ENCODE measurements at places on chromosomes 3 and 15.

GRCh38 chr3:49121132-49121736, 611 bp upstream of the USP19 start:
- no peak for DNase-seq

- DNase-seq, result no peak
Measured at GRCh38 chr15:67305506-67305905, 50.9 kb downstream of the IQCH start.

- no peak for DNase-seq
Measured at GRCh38 chr15:36831125-36831903, 251.9 kb downstream of the CDIN1 start.

GRCh38 chr15:61130950-61131942, 97.9 kb downstream of the RORA start:
- DNase-seq, result no peak

DNA sequence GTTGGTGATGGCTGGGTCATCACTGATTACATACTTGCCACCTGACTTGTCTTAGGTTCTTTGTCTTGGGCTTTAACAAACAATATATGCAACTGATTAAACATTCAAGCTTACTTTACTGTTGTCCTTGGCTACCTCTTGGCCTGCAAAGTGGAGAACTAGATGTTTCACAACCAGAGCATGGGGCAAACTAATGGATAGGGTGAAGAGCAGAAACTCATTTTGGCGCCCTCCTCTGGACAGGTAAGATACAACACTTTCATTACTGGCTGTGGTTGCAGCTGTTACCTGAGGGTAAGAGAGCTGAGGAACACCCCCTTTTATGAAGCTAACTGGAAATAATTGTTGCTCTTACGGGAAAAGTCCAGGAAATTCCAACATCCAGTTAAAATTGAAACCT, 262.1 kb downstream of the NAALADL2 start:
- no peak for DNase-seq

- no peak for DNase-seq
Measured at GRCh38 chr3:141328286-141329166, 39.8 kb upstream of the ZBTB38 start.

GRCh38 chr3:16127249-16127648, 47.2 kb upstream of the GALNT15 start:
- no peak for DNase-seq

GRCh38 chr15:31338879-31339557, 12.4 kb downstream of the KLF13 start:
- no peak for DNase-seq

DNA sequence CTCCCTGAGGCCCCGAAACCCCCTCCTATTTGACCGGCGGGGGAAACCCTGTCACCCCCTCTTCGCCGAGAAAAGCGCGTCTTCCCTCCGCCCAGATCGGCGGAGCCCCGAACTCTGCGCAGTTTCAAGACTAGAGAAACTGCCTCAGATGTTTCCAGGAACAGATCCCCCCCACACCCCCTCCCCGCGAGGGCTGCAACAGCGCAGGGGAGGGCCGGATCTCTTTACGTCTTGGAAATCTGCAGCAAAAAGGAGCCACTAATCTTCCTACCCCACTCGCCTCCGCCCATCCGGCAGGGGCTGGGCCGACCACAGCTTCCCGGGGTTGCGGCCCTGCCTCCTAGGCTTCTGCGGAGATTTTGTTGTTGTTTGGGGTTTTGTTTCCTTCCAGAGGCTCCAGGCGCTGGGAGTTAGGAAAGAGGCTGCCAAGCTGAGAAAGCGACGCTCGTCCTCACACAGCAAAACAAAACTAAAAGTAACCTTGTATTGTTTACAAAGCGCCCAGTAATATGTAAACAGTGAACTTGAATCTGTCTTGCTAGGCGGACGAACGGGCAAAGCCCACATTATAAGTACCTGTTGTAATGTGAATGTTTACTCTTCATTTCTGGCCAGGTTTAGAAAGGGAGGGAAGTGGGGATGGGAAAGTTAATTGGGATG, 2.2 kb downstream of the FOXB1 start:
- no peak for DNase-seq

DNA sequence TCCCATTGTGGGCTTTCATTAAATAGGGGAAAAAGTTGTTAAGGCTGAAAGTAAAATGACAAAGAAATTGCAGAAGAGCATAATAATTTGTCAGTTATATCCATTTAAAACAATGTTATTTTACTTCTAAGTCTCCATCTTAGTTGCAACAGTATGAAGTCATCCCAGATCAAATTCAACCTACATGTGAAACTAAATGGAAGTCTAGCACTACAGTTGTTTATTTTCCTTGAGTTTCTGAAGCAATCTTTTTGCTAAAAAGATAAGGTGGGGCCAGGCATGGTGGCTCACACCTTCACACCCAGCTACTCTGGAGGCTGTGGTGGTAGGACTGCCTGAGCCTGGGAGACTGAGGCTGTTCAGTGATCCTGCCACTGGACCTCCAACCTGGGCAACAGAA, 80.2 kb downstream of the DPH6 start:
- DNase-seq, result no peak

- DNase-seq, result no peak
Measured at GRCh38 chr15:78461171-78461888, 23.3 kb downstream of the IREB2 start.

GRCh38 chr15:90836296-90836871, 32.0 kb upstream of the FURIN start:
- no peak for DNase-seq

GRCh38 chr15:60162251-60162967, 158.3 kb downstream of the FOXB1 start:
- DNase-seq, result no peak

GRCh38 chr15:91712286-91712685, 141.2 kb upstream of the SLCO3A1 start:
- no peak for DNase-seq

DNA sequence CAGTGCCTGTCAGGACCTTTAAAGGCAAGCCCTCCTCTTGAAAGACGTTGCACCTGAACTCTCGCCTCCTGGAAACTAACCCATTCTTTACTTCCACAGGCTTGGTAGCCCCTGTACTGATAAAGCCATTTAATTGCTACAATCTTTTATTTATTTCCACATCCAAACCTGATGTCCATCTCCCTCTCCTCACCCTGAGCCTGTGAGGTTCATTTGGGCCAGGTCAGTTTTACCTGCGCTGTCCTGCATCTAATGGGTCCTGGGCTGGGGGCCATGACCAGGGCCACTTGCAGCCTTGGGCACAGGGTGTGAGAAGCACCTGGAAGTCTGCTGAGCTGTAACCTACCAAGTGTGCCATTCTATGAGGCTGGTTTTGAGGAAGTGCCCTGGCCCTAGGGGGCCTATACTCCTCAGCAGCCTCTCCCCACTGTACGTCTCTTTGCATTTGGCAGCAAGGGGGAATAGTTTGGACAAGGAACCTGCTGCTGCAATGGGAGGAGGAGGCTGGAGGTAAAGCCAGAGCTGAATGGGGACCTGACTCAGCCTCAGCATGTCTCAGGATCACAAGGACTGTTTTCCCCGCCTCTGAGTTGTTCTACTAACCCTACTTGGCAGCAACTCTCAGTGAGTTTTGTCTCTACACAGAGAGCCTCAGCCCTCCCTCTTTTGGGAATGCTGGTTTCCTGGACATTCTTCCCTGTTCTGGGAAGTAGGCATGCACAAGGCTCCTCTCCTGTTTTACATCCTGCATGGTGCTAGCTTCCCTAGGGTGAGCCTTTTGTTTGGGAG, 53.8 kb downstream of the WDR76 start:
- DNase-seq, result no peak

DNA sequence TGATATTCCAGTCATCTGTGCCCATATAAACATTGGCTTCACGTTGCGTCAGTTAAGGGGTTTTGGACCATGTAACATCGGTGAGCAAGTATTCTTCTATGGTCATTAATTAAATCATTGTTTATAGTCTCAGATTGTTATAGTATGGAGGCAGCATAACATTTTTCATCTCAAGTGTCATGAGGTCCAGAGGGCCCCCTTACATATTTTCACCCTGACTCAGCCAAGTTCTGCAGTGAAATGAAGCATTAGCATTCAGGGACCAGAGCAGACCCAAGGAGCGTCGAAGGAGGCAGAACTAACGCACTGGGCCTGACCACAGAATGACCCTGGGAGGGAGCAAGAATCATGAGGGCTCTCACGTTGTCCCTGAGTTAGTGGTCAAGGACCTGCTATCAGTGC, 171.5 kb downstream of the LRTM1 start:
- DNase-seq, result no peak

GRCh38 chr15:33865416-33865815, 102.9 kb upstream of the CHRM5 start:
- DNase-seq, result no peak

- DNase-seq, result no peak
Measured at GRCh38 chr15:58574631-58575030, 142.8 kb downstream of the LIPC start.

DNA sequence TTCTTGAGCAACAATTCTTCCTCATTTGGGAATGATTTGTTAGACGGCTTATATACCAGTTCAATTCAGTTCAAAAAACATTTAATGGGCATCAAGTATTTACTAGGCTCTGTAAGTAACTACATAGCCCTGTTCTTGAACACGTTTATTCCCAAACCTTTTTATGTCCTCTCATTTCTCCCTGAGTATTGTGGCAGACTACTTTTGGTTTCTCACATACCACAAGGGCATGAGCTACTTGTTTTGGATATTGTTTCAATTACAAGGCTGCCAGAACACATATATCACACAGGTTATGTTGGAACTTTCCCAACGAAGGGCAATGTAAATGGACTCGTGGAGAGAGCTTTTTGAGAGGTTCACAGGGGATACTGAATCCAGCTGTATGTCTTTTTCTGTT, 363.8 kb upstream of the NAALADL2 start:
- no peak for DNase-seq

DNA sequence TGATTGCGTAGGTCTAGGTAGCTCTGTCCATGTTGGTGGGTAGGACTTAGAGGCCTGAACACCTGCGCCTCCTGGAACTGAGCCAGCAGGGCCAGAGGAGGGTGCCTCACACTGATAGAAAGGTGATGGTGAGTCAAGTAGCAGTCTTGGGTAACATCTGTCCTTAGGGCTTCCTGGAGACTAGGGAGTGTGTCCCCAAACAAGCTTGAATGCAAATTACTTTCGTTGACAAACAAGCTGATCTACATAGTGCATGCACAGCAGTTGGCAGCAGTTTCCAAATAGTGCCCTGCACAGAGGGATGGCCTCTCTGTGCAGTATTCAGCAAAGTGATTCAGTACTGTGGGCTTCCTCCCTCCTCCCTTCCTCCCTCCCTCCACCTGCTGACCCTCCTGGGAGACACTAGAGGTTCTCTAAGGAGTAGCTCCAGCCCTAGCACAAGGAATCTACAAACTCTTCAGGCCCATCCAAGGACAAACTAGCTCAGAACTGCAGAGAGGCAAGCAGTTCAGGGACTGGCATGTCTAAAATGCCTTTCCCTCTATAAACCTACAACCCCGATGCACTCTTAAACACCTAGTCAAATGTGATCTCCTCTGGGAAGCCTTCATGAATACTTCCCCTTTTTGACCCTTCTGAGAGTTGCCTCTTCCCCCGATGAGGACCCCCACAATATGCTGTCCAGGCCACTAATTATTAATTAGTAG, 61.0 kb downstream of the TLE3 start:
- no peak for DNase-seq

DNA sequence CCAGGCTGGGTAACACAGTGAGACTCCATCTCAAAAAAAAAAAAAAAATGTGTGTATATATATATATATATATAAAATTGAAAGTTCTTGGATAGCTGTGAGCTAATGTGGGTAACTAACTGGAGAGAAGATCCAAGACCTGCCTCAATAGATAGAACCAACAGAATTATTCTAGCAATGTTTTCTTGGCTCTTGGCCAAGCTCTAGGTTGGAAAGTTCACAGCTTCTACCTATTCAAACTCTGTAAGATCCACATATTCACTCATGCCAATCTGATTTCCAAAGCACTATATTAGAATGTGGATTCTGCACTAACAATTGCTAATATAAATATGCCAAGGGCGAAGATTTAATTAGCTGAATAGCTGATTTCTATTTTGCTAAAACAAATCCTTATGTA, 29.8 kb upstream of the CMTM6 start:
- DNase-seq, result no peak

GRCh38 chr3:64270142-64270865, 45.0 kb upstream of the PRICKLE2 start:
- no peak for DNase-seq

DNA sequence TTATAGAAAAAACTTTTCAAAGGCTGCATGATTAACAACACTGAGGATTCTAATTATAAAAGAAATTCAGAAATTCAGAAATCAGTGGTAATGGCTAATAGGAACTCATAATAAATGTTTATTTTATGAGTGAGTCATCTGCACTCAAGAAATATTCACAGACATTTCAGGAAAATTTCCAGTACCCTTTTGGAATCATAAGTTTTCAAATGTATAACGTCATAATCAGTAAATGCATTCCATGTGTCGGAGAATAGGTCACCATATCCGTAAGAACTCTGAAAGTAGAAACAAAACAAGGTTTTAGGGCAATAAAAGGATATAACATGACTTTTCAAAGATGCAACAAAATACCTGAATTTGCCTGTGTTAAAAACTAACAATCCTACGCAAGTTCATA, 24.7 kb downstream of the EOGT start:
- no peak for DNase-seq

DNA sequence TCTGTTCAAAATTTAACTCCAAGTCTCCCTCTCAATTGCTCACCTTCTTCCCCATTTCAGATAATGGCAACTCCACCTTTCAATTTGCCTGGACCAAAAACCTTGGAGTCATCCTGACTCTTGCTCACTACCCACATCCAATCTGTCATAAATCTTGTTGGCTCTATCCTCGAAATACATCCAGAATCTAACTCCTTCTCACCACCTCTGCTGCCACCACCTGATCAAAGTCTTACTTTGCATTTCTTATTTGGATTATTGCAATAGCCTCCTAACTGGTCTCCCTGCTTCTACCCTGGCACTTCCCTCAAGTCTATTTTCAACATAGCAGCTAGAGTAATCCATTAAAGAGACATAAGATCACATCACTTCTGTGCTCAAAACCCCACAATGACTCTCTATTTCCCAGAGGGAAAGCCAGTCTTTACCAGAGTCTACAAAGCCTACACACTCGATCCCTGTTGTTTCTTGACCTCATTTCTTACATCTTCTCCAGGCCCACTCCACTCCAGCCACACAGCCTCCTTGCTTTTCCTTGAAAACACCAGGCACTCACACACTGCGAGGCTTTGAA, 86.6 kb downstream of the GPR156 start:
- DNase-seq, result no peak

DNA sequence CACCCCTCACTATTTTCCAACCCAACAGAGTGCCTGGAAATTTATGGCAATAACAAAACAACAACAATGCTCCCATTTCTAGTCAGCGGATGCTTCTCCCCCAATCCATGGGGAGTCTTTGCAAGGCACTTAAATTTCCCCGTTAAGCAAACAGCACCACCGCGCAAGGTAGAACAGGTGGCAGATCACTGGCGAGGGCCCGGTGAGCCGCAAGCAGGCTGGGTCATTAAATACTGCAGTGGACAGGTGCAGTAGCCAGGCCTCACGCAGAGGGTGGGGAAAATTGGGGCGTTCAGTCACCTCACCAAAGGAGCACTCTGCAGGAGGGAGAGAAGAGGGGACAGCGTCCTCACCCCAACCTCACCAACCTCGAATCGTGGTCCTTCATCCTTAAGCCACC, 147.5 kb downstream of the NTRK3 start:
- no peak for DNase-seq

Data from stimulated activated CD8-positive, alpha-beta memory T cell treated with anti-CD3 and anti-CD28 coated beads, Interleukin-7, amount 100 ng/mL, for 24 hours (primary cell).